Stimulated activated CD4-positive, alpha-beta T cell treated with anti-CD3 and anti-CD28 coated beads, Interleukin-1b, Interleukin-23, amount 100 ng/mL, for 1 hour (primary cell): ENCODE measurements at places on chromosomes 6 and 20.

GRCh38 chr6:91088515-91088914 lies 501.6 kb upstream of the MAP3K7 start:
- DNase-seq = no peak

GRCh38 chr6:23524548-23524947 lies 601.5 kb upstream of the NRSN1 start:
- DNase-seq = no peak

DNA sequence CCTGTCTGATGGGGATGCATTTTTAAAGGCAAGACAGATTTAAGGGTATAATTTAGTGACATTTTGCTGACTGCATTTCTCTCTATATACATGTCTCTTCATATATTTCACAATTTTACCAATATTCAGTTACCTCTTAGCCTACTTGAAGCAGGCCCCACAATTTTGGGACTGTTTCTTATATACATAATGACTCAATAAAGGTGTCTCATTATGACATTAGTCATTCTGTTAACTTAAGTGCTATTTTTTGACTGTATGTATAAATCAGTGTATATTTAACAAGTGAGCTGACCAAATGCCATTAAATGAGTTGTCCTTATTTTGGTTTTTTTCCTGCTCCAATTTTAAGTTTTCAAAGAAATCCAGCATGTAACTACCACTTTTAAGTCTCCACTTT lies 313.3 kb downstream of the SOX4 start:
- no peak for DNase-seq

DNA sequence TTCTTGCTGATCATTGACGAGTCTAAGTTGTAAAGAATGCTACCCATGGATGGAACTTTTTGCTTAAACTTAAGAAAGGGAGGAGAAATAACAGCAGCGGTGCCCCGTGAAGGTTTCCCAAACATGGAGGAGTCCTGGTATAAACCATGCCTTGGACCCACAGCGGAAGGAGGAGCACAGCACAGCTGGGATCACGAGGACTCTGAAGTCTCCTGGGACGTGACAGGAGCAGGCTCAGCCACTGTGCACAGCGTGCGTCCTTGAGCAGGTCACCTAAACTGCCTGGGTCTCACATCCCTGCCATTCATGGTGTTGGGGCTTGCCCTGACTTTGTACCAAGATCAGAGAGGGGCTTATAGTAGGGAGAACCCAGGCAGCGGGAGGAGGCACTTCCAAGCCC lies 56.1 kb upstream of the UNC93A start:
- no peak for DNase-seq

GRCh38 chr20:34528921-34529297 lies 12.7 kb downstream of the DYNLRB1 start:
- DNase-seq = no peak

DNA sequence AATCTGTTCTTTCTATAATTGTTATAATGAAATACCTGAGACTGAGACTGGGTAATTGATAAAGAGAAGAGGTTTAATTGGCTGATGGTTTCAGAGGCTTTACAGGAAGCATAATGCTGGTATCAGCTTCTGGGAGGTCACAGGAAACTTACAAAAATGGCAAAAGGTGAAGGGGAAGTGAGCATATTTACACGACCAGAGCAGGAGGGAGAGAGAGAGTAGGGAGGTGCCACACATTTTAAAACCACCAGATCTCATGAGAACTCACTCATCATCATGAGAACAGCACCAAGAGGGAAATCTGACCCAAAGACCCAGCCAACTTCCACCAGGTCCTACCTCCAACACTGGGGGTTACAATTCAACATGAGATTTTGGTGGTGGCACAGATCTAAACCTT lies 2.6 kb upstream of the SIRPB1 start:
- no peak for DNase-seq

DNA sequence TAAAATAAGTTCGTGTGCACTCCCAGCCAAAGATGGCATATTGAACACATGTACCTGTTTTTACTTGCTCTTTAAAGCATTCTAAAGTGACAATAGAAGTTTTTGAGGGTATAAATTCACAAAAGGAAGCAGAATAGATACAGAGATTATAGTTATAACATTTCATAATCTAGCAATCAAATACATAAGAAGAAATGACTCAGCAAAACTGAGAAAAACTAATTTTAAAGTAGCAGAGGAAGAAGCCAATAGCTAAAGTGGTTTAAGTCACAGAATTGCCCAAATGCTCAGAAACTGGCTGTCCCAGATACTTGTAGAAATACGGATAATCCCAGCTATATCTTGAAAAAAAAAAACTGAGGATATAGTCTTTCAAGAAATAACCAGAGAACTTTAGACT lies 49.2 kb upstream of the TBC1D32 start:
- DNase-seq = no peak

DNA sequence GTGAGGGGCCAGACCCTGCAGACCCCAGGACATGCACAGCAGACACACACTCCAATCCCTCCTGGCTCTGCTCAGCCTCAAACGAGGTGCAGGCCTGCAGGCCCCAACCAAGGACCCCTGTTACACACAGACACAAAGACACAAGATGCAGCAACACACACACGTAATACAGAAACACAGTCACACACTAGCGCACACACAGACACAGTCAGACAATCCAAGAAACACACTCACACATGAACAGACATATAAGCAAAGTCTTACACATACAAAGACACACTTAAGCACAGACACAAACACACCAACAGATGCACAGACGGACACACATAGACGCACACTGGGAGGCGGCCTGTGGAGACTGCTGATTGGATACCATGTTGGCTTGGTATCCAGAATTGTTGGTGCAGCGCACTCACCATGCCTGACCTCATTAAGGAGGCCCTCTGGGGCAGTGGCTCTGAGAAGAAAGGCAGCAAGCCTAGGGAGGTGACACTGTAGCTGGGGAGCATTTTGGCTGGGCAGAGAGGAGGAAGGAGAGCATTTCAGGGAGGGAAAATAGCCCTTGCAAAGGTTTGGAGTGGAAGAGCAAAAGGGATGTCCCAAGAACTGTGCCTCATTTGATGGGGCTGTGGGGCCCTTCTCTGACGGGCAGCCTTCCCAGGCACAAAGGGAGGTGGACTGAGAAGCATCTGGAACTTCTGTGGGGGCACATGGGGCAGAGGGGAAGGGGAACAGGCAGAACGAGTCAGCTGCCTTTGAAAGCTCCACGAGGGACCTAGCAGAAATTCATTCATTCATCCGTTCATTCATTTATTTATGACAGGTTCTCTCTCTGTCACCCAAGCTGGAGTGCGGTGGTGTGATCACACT lies 1.4 kb upstream of the HSPA12B start:
- no peak for DNase-seq

DNA sequence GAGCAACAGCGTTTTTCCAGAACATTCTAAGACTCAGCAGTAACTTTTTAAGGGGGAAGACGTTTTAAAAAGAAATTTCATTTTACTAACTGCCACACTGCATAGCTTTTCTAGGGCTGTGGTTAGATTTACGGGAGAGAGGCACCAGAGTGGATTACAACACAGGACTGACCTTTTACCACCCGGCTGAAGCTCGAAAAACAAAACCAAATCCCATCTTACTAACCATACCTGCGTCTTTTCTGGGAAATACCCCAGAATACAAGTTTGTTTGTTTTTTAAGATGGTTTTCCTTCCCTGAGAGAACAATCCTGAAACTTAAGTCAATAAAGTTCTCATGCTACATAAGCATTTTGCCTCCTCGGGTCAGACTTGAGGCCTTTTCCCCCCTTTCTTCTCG lies 209.3 kb upstream of the SOX4 start:
- no peak for DNase-seq

DNA sequence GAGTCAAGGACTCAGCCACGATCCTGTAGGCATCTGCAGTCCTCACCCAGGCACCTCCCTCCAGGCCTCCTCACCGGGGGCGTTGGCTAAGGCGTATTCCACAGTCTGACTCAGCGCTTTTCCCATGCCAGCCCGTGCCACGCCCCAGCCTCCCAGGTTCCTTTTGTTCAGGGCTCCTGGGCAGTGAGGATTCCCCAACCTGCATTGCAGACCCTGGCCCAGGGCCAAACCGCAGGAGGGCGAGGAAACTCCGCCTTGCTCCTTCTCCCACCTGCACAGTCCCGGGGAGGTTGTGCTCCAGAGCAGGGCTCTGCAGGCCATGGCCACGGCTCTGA lies 202.8 kb upstream of the CST7 start:
- no peak for DNase-seq

DNA sequence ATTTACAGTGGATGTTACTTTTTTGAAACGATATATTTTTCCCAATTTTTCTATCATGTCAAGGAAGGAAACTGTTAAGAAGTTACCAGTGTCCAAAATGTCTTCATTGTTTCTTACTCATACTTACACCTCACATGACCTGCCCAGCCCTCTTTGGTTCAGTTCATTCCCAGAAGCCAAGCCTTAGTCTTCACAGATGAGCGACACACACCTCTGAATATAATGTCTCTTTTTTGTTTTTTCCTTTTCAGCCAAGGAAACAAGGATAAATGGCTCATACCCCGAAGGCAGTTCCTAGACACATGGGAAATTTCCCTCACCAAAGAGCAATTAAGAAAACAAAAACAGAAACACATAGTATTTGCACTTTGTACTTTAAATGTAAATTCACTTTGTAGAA lies 225.2 kb downstream of the SMOC2 start:
- DNase-seq = no peak

- no peak for DNase-seq
These were observed 55.1 kb downstream of the STMND1 start for GRCh38 chr6:17156966-17157365.

DNA sequence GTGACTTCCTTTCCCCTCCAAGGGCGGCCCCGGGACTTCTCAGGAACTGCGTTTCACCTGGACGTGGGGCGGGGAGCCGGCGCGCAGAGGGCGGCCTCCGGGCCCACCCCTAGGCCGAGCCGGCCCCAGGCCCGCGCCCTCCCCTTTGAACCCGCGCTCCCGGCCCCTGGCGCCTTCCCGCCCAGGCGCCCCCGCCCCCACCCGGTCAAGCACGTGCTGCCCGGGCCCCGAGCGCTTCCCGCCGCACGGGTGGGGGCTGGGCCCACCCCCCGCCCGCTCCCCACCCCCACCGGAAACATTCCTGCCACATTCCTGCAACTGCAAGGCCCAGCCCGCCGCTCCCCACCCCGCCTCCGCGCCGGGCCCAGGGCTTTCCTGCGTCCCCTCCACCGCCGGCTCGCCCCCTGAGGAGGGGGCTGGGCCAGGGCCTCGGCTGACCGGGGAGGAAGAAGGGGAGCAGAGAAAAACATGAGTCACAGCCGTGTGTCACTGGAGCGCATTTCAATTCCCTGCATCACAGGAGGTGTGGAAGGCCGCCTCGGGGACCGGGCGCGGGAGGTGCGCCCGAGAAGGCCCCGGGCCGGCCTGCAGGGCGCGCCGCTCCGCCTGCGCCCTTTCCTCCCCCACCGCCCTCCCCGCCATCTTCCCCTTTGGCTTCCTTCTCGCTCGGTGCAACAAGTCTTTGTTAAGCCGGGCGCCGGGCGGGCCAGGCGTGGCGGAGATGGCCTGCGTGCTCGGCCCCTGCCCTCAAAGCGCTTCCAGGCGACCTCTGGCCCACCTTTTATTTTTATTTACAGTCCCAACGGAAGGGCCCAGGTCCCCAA lies 1.2 kb upstream of the HMGA1 start:
- DNase-seq = peak; percentile 24

DNA sequence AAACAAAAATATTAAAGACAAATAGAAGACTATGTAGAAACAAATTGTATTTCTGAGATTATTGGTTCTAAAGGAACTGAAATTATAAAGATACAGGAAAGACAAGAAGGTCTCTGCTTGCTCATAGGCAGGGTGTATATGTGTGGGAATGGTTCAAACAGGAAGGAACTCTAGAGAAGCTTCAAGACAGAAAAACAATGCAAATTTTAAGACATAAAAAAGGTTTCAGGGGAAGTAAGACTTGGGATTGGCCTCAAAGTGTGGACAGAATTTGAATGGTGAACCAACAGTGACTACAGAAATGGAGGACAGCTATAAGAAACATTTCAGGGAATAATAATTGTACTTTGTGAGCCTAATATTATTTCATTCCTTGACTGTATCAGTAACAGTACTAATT lies 50.3 kb downstream of the OR2B2 start:
- no peak for DNase-seq

DNA sequence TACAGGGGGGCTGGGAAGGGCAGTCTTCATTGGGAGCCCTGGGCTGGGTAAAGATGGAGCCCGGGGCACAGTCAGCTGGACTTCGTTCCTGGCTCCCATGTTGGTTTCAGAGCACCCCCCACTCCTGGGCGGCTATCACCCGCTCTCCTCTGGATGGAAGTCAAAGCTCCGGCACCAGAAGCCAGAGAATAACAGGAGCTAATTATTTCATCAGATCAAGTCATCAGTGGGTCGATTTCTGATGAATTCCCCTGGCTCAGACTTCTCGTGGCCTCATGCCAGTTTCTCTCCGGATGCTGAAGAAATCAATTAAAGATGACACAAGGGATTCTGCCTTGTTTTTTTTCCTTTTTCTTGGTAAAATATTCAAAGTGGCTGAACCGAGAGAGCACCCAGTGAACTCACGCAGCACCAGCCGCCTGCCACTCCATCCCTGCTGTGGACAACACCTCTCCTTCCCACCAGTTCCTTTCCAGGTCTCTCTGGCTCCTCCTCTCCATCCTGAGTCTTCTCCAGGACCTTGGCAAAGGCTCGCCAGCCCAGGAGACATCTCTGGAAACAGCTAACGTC lies 22.5 kb downstream of the SULF2 start:
- no peak for DNase-seq

DNA sequence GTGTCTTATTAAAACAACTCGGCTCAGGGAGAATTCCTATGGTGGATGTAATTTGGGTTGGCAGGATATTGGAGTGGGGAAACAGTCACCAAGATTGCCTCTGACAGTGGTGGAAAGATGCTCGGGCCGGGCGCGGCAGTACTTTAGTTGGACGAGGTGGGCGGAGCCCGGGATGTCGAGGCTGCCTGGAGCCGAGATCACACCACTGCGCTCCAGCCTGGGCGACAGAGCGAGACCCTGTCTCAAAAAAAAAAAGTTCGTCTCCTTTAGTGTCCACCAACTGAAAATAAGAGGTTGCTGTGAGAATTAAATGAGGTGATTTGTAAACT lies 621 bp downstream of the NOL7 start:
- DNase-seq = no peak

DNA sequence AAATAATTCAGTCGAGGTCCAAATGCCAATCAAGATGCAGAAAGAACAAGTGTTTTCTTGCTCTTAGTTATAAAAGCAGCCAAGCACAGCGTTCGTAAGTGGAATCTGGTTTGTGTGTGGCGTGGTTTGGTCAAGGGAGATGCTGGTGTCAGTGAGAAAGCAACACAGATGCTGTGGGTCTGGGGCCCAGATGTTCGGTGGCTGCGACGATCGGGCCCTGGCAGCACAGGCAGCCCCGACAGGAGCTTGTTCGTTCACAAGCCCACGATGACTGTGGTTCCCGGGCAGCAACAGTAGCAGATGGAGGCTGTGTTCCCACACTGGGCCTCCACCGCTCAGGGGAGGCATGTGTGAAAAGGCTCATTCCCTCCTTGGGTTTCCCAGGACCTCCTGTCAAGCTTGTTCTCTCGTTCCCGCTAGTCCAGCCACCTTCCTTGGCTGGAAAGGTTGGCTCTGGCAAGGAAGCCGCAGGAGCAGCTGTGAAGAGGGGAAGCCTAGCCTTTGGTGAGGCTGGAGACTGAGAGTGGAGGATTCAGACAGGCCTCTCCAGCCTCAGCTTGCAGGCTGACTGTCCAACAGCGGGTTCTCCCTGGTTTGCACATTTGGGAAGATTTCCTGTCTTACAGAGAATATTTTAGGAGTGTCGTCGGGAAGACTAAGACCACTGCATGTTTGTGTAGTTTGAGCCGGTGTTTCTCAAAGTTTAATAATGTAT lies 304.7 kb downstream of the QKI start:
- DNase-seq = no peak

- DNase-seq = no peak
These were observed 165.4 kb upstream of the CITED2 start for GRCh38 chr6:139539852-139540251.

GRCh38 chr6:111478749-111479148 lies 4.3 kb downstream of the REV3L start:
- no peak for DNase-seq
